ENCODE measurements at places on chromosomes 1 and 21.

GRCh38 chr1:203754455-203754864 is 10.5 kb upstream of the LAX1 start:
- DNase-seq: no peak

DNA sequence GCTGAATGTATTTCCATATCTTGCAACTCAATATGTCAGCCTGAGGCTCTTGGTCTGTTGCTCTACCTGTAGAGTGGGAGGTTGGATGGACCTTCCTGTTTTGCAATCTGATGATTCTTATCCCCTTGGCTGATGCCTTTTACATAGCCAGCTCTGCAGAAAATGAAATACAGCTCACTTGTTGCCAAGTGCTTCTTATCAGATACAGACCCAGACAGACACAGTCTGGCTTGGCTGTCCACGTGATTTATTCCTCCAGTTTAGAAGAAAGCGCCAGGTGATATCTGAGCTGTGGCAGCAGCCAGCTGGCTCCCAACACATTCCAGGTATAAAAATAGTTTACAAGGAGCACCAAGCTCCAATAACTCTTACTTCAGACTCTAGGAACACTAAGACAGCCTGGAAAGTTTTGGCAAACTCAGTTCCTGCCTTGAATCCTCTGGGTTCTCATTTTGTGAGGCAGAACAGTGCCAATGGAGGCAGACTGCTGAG is 479.2 kb upstream of the USP24 start:
- DNase-seq: no peak

DNA sequence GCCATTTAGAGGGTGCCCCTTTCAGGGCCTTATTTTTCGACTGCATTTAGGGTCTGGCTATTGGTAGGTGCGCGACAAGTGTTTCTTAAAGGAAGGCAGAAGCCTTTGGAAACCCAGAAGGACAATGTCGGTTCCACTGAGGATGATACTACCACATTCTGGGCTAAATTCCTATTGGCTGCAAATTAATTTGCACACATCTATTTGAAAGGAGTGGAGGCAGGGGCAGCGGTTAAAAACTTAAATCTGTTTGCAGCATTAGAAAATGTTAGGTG is 1.1 kb downstream of the PATJ start:
- no peak for DNase-seq

GRCh38 chr1:172405912-172406311 is 14.6 kb upstream of the C1orf105 start:
- no peak for DNase-seq

DNA sequence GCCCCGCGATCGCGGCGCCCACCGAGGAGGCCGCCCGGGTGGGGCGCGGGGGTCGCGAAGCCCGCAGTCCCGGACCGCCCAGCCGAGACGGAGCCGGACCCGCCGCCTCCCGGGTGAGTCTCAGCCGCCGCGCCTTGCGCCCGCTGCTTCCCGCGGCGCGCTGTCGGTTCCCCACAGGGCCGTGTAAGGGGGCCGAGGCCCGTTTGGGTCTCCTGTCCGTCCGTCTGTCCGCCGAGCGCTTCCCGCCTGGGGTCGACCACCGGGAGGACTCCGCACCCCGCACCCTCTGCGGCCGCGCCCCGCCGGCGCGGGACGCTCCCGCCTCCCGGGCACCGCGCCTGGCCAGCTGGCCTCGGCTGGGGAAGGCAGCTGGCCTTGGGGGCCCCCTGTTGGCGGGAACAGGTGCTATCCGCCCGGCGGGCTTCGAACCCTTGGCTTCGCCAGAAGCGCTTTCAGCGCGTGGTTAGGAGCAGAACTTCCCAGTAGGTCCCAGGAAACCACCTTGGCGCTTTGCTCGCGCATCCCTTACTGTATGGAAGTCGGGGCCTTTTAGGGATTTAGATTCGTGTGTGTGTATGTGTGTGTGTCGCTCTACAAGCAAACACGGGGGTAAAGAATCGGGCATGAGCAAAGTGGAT is 414 bp downstream of the TMEM51 start:
- DNase-seq: no peak
